ENCODE measurements at places on chromosomes 1 and 21. TPM values are rescaled to one million over a fixed set of nuclear protein-coding genes. Genes with fewer than 3 reads are reported as not detected.

KRTAP12-3 gene
- total RNA-seq: 1.0 TPM

GRCh38 chr1:115283681-115284146, 54.3 kb downstream of the NGF start:
- no peaks in the 10 kb centered on the region for H3K27me3 ChIP-seq
- H3K27ac ChIP-seq: no peak overlapping the region
- DNase-seq: no peak

GRCh38 chr1:109821221-109821669, 57.5 kb upstream of the EPS8L3 start:
- peaks cover 38% of the 10 kb centered on the region for H3K4me1 ChIP-seq
- no peak overlapping the region for H3K4me3 ChIP-seq
- H3K27ac ChIP-seq: no peak overlapping the region
- DNase-seq: no peak

GRCh38 chr1:38615680-38616079, 243.9 kb downstream of the RRAGC start:
- no peaks in the 10 kb centered on the region for H3K36me3 ChIP-seq
- no peak overlapping the region for H3K27ac ChIP-seq
- DNase-seq: no peak

- DNase-seq: no peak
- no peak overlapping the region for H3K4me3 ChIP-seq
- H3K27me3 ChIP-seq: no peaks in the 10 kb centered on the region
- no peaks in the 10 kb centered on the region for H3K4me1 ChIP-seq
Measured at GRCh38 chr1:69700770-69701169, 133.0 kb downstream of the LRRC7 start.

DNA sequence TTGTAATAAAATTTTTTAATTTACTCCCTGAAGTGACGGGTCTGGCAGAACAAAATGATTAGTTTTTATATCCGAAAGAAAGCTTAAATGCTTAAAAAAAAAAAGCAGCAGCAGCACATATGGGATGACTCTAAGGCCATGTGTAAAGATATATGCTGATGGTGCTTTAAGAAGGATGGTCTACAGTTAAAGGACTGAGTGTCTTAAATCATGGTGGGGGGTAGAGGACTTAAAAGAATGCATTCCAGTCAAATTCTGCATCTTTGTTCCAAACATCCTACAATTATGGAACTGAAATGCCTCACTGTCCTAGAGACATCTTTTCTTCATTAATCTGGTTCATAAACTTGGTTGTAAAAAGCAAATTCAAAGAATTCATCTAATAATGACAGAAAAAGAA, 7.0 kb downstream of the KDM5B start:
- no peak overlapping the region for H3K27ac ChIP-seq
- H3K36me3 ChIP-seq: no peaks in the 10 kb centered on the region
- no peak overlapping the region for H3K4me3 ChIP-seq
- H3K4me1 ChIP-seq: no peaks in the 10 kb centered on the region

DNA sequence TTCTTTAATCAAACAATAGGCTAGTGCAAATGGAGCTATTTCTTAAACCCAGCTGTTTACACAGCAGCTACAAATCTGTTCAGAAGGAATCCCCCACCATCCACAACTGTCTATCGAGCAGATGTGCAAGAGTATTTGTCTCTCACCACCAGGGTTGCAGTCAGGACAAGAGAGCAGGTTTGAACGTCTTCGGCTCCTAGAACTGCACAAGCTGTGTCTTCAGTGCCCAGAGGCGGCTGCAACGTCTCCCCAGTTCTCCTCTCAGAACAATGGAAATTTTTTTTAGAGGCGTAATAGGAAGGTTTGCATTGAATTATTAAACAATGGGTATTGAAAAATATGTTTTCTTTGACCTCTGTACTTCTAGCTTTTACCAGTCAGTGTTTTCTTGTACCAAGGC, 7.3 kb downstream of the OVAAL start:
- no peaks in the 10 kb centered on the region for H3K36me3 ChIP-seq
- DNase-seq: no peak
- H3K27ac ChIP-seq: no peak overlapping the region
- no peaks in the 10 kb centered on the region for H3K27me3 ChIP-seq
- H3K4me3 ChIP-seq: no peak overlapping the region

C4BPA gene
- total RNA-seq: not detected

C1orf94 gene
- not detected for total RNA-seq

DNA sequence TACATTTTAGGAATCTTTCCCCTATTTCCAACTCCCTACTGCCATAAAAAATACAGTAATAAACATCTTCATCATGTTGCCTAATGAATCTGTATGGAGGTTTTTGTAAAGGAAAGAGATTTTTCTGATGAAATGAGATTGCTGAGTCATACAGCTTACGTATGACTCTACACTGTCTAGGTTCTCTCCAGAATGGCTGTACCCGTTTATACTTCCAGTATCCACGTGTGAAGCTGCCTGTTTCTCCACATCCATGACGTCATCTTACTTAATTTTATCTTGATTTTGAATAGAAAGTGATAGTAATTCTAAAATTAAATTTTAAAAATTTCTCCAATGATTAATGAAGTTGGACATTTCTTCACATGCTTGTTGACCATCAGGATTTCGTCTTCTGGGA, 103.7 kb downstream of the COQ8A start:
- H3K27me3 ChIP-seq: no peaks in the 10 kb centered on the region
- DNase-seq: no peak
- H3K4me3 ChIP-seq: no peak overlapping the region
- H3K36me3 ChIP-seq: no peaks in the 10 kb centered on the region

DNA sequence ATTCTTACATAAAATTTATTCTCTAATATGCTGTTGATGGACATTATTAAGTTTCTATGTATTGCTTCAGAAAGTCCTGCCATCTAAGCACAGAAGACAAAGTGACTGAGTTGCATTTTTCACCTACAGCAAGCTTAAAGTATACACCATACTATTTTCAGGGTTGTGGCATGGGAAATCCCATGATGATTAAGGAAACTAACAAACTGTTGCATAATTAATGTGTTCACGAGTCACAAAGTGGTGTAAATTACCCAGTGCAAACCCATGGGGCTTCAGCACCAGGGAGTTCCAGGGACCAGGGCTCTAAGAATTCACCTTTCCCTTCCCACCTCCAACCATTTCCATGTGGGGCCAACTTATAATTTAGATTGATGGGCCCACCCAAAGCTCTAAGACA, 81.9 kb upstream of the NR5A2 start:
- H3K4me1 ChIP-seq: peaks cover 2% of the 10 kb centered on the region
- DNase-seq: no peak
- no peak overlapping the region for H3K4me3 ChIP-seq
- H3K27me3 ChIP-seq: no peaks in the 10 kb centered on the region
- H3K27ac ChIP-seq: no peak overlapping the region

MEX3A gene
- total RNA-seq: 0.05 TPM

- no peak for DNase-seq
- H3K27ac ChIP-seq: no peak overlapping the region
- H3K4me3 ChIP-seq: no peak overlapping the region
- H3K36me3 ChIP-seq: no peaks in the 10 kb centered on the region
- no peaks in the 10 kb centered on the region for H3K4me1 ChIP-seq
Measured at GRCh38 chr1:184520336-184520735, 133.5 kb downstream of the C1orf21 start.

SPATA45 gene
- not detected for total RNA-seq

- H3K27ac ChIP-seq: no peak overlapping the region
- no peak overlapping the region for H3K4me3 ChIP-seq
- H3K4me1 ChIP-seq: no peaks in the 10 kb centered on the region
- no peak for DNase-seq
Measured at GRCh38 chr1:188769936-188770335, 1707.7 kb downstream of the BRINP3 start.

DNA sequence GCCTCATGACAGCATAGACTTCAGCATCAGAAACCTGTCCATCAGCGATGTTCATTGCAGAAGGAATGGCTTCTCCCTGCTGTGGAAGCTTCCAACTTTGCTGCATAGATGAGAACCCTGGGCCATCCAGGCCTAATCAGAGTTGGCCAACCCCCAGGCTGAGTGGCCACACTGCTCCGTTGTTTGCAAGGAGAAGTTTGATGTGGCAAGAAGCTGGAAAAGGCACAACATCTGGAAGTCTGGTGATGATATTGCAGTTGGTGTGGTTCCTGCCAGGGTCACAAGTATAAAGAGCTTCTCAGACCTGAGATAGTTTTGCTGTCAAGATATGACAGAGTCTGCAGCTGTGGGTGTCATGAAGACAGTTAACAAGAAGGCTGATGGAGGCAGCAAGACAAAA, 41.2 kb downstream of the RHOU start:
- no peak overlapping the region for H3K4me3 ChIP-seq
- peaks cover 14% of the 10 kb centered on the region for H3K4me1 ChIP-seq
- no peak for DNase-seq
- H3K36me3 ChIP-seq: no peaks in the 10 kb centered on the region

GRCh38 chr21:15793550-15794235, 63.9 kb downstream of the USP25 start:
- no peaks in the 10 kb centered on the region for H3K27me3 ChIP-seq
- peaks cover 15% of the 10 kb centered on the region for H3K36me3 ChIP-seq
- H3K4me3 ChIP-seq: no peak overlapping the region
- H3K4me1 ChIP-seq: peaks cover 2% of the 10 kb centered on the region
- no peak for DNase-seq

- DNase-seq: no peak
- no peak overlapping the region for H3K27ac ChIP-seq
- no peaks in the 10 kb centered on the region for H3K4me1 ChIP-seq
Measured at GRCh38 chr1:216523449-216524190, 100.4 kb upstream of the USH2A start.
